ENCODE measurements at places on chromosomes 7 and 10. TPM values are rescaled to one million over a fixed set of nuclear protein-coding genes. Genes with fewer than 3 reads are reported as not detected.
A peak's percentile ranks its signal among the peaks of the same experiment; 100 is the strongest.

The OLAH gene
- 0.13 TPM for polyA plus RNA-seq

The PPP1R17 gene
- polyA plus RNA-seq, result not detected

DNA sequence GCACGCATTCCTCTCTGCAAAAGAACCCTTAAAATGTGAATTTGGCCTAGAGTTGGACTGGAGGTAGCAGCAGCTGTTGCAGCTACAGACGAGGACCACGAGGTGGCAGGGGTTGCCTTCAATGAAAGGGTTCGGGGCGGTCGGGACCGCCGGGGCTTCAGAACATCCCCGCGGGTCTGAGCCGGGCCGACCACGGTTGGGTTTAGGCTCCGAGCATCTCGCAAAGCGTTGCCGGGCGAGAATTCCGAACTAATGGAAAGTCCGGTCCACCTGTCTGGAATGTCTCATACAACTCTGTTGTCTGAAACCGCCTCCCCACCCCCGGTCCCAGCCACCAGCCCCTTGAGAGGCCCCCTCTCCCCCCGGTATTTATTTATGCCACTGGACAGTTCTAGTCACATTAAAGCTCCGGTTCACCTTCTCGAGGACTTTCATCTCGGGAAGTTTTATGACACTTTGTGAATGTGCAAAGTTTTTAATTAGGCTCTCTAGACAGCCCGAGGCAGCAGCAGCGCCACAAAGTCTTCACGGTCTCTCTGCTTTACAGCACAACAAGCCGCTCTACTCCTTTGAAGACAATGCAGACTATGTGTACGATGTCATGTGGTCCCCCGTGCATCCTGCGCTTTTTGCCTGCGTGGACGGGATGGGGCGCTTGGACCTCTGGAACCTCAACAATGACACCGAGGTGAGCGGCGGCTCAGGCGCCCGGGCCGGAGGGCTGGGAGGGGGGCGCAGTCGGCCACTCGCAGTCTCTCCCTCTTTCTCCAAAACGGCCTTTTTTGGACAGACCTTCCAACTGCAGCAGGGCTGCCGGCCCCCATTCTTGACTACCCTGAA lies 246.2 kb downstream of the SLC25A13 start:
- H3K4me1 ChIP-seq, result peaks cover 7% of the 10 kb centered on the region
- H3K36me3 ChIP-seq, result no peaks in the 10 kb centered on the region
- peak; percentile 55 for DNase-seq
- H3K27ac ChIP-seq, result no peak overlapping the region

GRCh38 chr7:20737840-20738448 lies 48.7 kb downstream of the SP8 start:
- no peaks in the 10 kb centered on the region for H3K36me3 ChIP-seq
- peaks cover 35% of the 10 kb centered on the region for H3K4me1 ChIP-seq
- no peak overlapping the region for H3K4me3 ChIP-seq
- peak; percentile 72 for DNase-seq

GRCh38 chr7:11281953-11282352 lies 308.3 kb downstream of the PHF14 start:
- no peak for DNase-seq
- no peaks in the 10 kb centered on the region for H3K27me3 ChIP-seq
- no peak overlapping the region for H3K27ac ChIP-seq
- H3K36me3 ChIP-seq, result no peaks in the 10 kb centered on the region
- no peaks in the 10 kb centered on the region for H3K4me1 ChIP-seq

DNA sequence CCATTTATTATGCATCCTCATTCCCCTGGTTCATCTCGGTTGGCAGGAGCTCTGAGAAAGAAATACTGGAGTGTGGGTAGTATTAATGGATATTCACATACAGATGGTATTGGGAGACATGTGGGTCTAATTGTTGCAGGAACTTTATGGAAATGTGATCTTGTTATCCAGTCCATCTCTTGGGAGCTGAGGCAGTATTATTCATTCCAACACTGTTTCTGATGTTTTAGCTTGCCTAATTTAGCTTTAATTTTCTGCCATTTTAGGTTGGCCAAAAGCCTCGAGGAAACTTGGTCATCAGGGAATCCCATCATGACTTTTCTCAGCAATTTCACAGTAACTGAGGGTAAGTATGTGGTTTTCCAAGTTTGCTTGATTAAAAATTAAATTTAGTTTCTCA lies 125.7 kb downstream of the ABCA13 start:
- H3K36me3 ChIP-seq, result no peaks in the 10 kb centered on the region
- no peak for DNase-seq
- H3K27ac ChIP-seq, result no peak overlapping the region
- H3K4me1 ChIP-seq, result no peaks in the 10 kb centered on the region
- H3K4me3 ChIP-seq, result no peak overlapping the region

GRCh38 chr7:49433794-49434193 lies 339.6 kb upstream of the VWC2 start:
- H3K27me3 ChIP-seq, result no peaks in the 10 kb centered on the region
- DNase-seq, result no peak
- H3K36me3 ChIP-seq, result no peaks in the 10 kb centered on the region
- H3K4me1 ChIP-seq, result no peaks in the 10 kb centered on the region
- no peak overlapping the region for H3K27ac ChIP-seq

DNA sequence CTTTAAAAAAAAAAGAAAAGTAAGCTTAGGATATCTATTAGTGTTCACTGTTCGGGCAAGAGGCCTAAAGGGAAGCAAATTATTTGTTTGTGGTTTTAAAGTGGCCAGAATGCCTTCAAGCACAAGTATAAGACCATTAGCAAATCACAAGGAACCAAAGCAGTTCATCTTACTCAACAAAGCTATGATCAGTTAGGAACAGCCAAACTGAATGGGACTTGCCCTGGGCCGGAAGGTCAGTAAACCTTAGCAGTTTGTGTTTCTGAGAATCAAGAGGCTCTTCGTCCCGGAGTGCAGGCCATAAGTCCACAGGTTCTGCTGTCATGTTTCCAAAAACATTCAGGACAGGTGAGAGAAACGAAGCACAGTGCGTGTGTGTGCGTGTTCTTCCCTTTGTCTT lies 4.5 kb downstream of the FBXW4 start:
- no peak for DNase-seq
- no peaks in the 10 kb centered on the region for H3K36me3 ChIP-seq
- H3K4me1 ChIP-seq, result peaks cover 58% of the 10 kb centered on the region
- H3K27ac ChIP-seq, result no peak overlapping the region
- no peak overlapping the region for H3K4me3 ChIP-seq
- no peaks in the 10 kb centered on the region for H3K27me3 ChIP-seq

DNA sequence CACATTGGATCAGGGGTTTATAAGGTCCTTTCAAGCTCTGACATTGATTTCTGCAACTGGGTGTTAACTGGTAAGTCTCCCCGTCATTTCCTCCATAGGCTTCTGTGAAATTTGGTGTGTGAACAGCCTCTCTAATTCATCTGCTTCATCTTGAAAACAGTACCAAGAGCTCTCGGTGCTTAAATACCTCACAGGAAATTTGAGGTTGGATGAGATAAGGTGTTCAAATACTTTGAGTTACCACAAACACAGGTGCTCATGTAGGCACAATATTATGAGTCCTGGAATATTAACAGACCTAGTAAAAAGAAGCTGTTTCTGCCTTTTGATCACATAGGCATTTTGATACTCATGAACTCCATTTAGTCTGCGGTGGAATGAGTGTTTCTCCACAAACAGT lies 85.2 kb downstream of the RTKN2 start:
- no peaks in the 10 kb centered on the region for H3K27me3 ChIP-seq
- H3K27ac ChIP-seq, result peak overlapping the region; percentile 58
- H3K4me1 ChIP-seq, result peaks cover 15% of the 10 kb centered on the region
- no peaks in the 10 kb centered on the region for H3K36me3 ChIP-seq

DNA sequence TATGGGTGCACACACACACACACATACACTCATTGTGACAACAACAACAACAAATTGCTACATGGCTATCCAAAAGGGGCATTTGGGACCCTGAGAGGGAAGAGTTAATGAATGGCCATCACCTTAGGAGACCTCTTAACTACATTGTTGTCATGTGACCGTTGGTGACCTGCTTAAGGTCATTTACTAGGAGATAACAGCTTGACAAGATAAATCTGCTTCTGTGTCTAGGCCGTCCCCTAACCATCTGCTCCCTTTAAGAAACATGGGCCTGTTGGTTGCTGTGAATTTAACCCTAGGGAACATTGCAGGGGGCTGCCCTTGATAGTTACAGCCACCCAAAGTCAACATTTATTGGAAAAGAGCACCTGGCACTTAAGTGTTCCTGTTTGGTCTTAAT lies 29.7 kb downstream of the C1QL3 start:
- H3K4me1 ChIP-seq, result no peaks in the 10 kb centered on the region
- no peaks in the 10 kb centered on the region for H3K27me3 ChIP-seq
- H3K27ac ChIP-seq, result no peak overlapping the region
- H3K4me3 ChIP-seq, result no peak overlapping the region
